ENCODE measurements at places on chromosomes 12 and 14.

DNA sequence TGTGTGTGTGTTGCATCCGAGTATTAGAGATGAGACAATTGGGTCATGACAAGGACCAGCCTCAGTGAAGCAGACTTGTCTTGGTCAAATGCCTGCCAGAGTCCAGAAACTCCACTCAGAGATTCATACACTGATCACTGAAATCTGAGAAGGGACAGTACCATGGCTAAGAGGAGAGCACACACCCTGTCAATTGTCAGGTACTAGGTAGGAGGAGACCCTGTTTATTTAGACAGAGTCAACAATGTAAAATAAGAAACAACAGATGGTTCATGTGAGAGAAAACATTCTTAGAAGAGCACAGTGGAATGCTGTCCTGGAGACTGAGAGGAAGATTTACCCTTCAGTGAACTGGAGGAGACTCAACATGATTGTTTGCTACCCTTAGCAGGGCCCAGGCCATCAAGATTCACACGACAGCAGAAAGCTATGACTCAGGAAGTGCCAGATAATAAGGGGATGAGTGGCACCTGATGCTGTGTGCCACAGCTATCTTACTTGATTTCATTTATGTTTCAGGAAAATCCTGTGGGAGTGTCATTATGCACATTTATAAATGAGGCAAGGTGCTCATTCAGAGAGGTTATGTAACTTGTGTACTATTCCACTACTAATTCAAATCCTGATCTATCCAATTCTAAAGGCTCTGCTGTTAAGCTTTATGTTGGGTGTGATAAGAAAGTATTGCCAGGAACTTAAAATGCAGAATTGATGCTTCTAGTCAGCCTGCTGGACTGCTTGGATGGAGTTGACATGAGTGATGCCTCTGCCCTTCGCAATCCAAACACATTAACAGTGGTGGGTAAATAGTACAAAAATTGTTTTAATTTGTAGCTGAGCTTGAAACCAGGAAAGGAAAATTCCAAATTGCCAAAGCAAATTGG, 136.6 kb upstream of the NEDD1 start:
- peak; percentile 64 for DNase-seq

DNA sequence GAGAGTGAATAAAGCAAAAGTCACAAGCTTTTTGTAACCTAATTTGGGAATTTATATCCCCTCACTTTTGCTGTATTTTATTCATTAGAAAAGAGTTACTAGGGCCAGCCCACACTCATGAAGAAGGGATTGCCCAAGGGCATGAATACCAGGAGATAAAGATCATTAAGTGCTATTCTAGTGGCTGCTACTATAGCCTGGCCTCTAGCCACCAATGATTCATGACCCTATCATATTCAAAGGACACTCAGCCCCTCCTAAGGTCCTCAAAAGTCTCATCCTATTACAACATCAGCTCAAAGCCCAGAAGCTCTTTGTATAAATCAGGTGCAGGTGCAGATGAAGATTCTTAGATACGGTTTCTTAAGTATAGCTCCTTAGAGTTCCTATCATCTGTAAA, 518.1 kb downstream of the TRHDE start:
- DNase-seq = peak; percentile 89

DNA sequence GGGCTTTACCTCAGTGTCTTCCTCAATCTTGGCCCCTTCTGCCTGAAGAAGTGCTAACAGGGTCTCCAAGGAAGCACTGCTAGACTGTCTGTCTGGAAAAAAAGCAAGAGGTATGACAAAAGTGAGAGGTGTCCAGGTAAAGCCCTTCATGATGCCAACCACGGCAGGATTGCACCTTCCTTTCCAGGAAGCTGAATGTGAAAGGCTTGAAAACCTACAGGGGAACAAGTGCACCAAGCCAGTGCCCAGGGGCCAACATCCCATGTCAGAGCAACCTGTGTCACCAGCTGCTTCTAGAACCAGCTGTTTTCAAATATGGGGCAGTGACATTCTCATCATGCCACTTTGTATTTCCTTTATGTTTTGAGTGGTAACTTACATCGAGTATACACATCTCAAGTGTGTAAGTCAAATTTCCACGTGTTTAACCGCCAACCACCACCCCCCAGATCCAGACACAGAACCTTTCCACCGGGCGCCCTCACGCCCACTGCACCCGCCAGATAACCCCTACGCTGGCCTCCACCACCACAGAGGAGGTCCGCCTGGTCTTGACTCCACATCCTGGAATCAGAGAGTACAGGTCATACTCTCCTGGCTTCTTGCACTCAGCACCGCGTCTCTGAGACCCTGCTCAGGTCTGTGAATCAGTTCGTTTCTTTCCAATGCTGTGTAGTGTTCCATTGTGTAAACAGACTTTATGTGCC, 27.3 kb downstream of the VPS37B start:
- no peak for DNase-seq

DNA sequence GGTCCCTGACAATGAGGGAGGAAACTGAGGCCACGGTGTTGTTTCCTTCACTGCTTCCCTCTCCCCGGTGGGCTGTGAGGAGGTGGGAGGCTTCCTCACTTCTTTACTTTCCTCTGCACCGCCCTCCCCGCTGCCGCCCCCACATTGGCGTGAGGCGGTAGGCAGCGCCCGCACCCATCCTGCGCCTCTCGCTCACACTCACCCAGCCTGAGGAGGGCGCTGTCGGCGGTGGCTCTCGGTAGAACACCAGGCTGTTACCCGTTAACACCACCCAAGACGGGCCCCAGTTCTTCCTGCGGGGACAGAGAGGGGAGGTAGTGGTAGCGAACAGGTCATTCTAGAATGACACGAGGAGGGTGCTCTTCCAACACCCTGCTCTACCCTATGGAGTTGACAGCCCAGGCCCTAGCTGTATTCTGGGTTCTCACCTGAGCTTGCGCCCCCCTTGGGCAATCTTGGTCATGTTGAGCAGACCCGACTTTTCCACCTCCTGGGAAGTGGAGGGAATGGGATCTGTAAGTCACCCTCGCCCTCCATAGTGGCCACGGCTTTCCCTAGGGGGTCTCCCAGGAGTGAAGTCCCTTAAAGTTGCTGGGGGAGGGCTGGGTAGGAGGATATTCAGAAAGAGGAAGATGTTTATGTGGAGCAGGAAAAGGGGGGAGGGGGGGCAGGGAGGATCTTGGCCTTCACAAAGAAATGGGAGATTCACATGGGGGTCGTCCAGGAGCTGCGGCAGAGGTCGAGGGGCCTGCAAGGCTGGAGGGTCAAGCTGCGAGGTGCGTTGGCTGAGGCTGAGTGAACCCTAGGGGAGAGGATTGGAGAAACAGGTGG, 3.3 kb downstream of the ARHGAP9 start:
- no peak for DNase-seq

GRCh38 chr14:92570674-92571262, 57.2 kb downstream of the RIN3 start:
- no peak for DNase-seq

- DNase-seq = no peak
These were observed 122.5 kb downstream of the CAND1 start for GRCh38 chr12:67391656-67392055.

DNA sequence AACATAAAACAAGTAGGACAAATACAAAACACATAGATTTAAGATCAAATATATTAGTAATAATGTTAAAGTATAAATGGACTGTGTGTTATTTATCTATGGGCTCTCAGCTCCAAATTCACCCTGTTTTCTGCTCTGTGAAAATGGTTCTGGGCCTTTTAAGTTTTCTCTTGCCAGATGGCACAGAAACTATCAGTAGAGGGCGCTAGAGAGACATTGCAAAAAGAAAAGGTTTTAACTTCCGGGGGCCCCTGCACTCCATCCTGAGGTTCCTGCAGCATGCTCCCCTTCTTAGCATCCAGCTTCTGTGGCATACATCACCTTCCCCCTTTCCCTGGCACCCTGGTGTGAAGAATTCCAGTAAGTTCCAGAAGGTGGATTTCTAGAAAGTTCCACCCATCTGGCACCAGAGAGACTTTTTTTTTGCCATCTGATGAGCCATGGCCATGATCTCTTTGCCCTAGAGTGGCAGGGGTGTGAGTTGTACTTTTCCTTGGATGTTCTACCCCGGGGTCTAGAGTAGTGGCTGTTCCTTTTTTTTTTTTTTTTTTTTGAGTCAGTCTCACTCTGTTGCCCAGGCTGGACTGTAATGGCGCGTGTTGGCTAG, 29.3 kb downstream of the ZCRB1 start:
- DNase-seq = peak; percentile 49

- no peak for DNase-seq
These were observed 5.5 kb upstream of the HVCN1 start for GRCh38 chr12:110694330-110694901.
